ENCODE measurements at places on chromosomes 5 and 9.

DNA sequence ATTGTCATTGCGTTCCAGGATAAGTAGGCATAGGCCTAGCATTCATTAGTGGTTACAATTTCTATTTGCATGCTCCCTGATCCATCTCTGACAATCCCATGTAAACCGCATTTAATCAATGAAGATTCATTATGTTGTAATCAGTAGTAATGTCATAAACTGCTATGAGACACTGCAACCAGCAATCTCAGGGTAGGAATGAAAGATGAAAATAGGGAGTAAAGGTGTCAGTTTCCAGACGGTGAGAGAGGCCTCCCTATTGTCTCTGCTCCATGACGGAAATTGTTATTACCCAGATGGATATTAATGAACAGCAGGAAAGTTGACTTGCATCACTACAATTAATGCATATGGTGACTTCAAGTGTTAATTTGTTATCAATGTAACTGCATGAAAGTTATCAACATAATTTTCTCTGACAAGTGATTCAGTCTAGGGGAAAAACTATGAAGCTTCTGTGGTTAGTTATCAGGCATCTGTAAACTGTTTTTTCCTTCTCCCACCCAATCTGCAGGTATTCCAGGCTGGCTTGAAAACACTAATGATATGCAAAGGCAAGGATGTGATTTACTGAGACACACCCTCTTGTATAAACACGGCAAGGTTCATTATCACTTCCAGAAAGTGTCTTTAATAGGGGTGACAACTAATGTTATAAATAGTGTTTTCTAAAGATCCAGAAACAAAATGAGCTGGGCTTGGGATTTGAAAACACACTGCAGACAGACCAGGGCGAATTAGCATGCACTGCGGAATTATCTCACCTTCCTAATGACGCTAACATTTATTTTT lies 73.5 kb downstream of the ZNF622 start:
- no peak for DNase-seq

DNA sequence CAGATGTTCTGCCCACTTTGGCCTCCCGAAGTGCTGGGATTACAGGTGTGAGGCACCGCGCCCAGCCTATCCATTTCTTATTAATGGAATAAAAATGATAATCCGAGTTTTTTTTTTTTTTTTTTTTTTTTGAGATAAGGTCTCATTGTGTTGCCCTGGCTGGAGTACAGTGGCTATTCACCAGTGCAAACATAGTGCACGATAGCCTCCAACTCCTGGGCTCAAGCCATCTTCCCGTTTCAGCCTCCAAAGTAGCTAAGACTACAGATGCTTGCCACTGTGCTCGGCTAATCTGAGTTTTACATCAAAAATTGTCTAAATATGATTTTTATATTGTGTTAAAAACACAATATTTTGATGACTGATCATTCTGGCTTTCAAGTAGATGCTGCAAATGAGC lies 6.6 kb downstream of the GPR107 start:
- no peak for DNase-seq

- DNase-seq, result no peak
Measured at GRCh38 chr5:167864801-167865200, 426.6 kb upstream of the WWC1 start.

- no peak for DNase-seq
Measured at GRCh38 chr5:159890141-159890540, 26.1 kb upstream of the ADRA1B start.

- no peak for DNase-seq
Measured at GRCh38 chr5:3155046-3155445, 403.6 kb upstream of the IRX2 start.

GRCh38 chr5:69138766-69139165 lies 28.2 kb upstream of the CCNB1 start:
- DNase-seq, result no peak

GRCh38 chr9:75051285-75051684 lies 23.2 kb upstream of the CARNMT1 start:
- DNase-seq, result no peak

DNA sequence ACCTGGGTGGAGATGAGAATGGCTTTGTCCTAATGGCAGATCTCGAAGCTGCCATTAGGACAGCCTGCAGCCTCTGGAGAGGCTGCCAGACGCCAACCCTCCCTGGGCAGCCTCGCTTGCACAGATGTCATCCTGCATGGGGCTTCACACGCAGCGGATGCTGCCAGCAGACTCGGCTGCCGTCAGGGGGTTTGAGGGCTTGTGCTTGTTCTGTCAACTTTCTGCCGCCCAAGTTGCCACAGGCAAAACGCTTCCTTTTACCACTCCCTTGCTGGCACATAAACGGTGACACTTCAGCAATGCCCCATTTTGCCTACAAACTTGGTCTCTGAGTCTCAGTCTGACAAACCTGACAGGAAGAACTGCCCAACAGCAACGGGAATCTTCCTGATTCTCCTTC lies 24.7 kb downstream of the DAP start:
- DNase-seq, result no peak
